ENCODE measurements at places on chromosomes 16 and 17. TPM values are rescaled to one million over a fixed set of nuclear protein-coding genes. Genes with fewer than 3 reads are reported as not detected.

The ARL17B gene
- total RNA-seq, result 14.6 TPM

GRCh38 chr16:12625068-12625467, 178.6 kb downstream of the CPPED1 start:
- no peak overlapping the region for H3K4me3 ChIP-seq
- H3K27ac ChIP-seq, result no peak overlapping the region
- H3K27me3 ChIP-seq, result peaks cover 8% of the 10 kb centered on the region

- H3K4me3 ChIP-seq, result no peak overlapping the region
- DNase-seq, result no peak
- H3K27me3 ChIP-seq, result peaks cover 5% of the 10 kb centered on the region
- no peak overlapping the region for H3K27ac ChIP-seq
- peaks cover 8% of the 10 kb centered on the region for H3K36me3 ChIP-seq
These were observed 4.5 kb downstream of the NUDT16L1 start for GRCh38 chr16:4697848-4698291.

DNA sequence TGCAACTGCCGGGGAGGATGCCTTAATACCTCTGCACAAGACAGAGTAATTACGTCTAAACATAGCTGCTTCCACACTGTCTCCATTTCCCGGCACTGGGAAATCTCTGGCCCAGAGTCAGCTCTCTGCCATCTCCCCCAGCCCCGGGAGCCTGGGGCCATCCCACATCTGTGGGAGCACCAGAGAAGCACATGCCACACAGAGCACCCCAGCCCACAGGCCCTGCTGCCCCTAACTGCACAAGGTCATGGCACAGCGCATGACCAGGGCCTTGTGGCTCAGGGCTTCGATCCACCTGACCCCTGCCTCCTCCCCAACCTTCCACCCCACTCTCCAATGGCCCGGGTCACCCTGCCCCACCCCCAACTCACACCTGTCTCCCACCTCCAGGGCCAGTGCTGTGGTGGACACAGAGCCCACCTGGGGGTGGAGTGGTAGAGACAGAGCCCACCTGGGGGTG, 36.6 kb upstream of the RBFOX3 start:
- H3K4me3 ChIP-seq, result no peak overlapping the region
- no peaks in the 10 kb centered on the region for H3K4me1 ChIP-seq
- H3K27ac ChIP-seq, result no peak overlapping the region
- no peak for DNase-seq
- H3K36me3 ChIP-seq, result no peaks in the 10 kb centered on the region
- peaks cover 9% of the 10 kb centered on the region for H3K27me3 ChIP-seq

GRCh38 chr16:73034374-73034773, 13.6 kb downstream of the ZFHX3 start:
- no peak for DNase-seq
- H3K27me3 ChIP-seq, result no peaks in the 10 kb centered on the region
- H3K36me3 ChIP-seq, result peaks cover 4% of the 10 kb centered on the region
- peaks cover 73% of the 10 kb centered on the region for H3K4me1 ChIP-seq
- no peak overlapping the region for H3K27ac ChIP-seq
- no peak overlapping the region for H3K4me3 ChIP-seq

The CA4 gene
- not detected for total RNA-seq

DNA sequence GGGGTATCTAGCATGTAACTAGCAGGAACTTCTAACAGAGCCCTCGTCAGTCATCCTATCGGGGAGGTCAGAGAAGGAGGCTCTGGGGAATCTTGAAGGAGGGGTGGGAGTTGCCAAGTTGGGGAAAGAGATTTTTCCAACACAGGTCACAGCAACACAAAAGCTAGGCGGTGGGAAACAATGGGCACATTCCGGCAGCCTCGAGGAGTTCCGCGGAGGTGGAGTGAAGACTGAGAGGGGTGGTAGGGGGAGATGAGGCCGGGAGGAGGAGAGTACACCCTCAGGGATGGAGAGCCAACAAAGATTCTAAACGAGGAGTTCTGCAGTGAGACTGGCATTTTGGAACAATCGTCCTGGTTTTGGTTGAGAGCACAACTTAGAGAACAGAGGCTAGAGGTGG, 13.5 kb upstream of the CALB2 start:
- no peaks in the 10 kb centered on the region for H3K36me3 ChIP-seq
- no peak for DNase-seq
- peaks cover 22% of the 10 kb centered on the region for H3K27me3 ChIP-seq
- H3K4me3 ChIP-seq, result no peak overlapping the region

The ST6GALNAC2 gene
- 0.46 TPM for total RNA-seq

GRCh38 chr17:73192894-73193701, at the start of gene COG1:
COG1 (plus strand) TSS chr17:73193055; CDS start chr17:73193070, 15 bp downstream.
- peaks cover 43% of the 10 kb centered on the region for H3K36me3 ChIP-seq
- H3K27me3 ChIP-seq, result no peaks in the 10 kb centered on the region
- DNase-seq, result peak; percentile 65
- peaks cover 49% of the 10 kb centered on the region for H3K4me1 ChIP-seq
- peak within 1 kb of the TSS; percentile 97 for H3K27ac ChIP-seq

DNA sequence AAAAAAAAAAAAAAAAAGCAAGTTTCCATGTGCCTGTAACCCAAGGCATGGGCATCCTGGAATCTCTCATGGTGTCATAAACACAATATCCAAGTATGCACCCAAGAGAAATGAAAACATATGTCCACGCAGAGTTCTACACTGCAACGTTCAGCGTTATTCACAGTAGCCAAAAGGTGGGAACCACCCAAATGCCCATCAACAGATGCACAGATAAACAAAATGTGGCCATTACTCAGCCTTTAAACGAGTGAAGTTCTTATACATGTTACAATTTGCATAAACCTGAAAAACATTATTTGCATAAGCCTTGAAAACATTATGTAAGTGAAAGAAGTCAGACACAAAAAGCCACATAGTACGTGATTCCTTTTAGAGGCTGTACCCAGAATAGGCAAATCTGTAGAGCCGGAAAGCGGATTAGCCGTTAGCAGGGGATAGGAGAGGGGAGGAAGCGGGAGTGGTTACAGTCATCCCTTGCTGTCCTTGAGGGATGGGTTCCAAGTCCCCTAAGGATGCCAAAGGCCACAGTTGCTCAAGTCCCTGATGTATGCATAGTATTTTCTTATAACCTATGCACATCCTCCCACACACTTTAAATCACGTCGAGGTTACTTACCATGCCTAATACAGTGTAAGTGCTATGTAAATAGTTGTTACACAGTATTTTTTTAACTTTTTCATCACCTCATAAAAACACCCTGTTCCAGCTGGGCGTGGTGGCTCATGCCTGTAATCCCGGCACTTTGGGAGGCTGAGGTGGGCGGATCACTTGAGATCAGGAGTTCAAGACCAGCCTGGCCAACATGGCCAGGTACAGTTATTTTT, 47.3 kb upstream of the DNAH17 start:
- H3K36me3 ChIP-seq, result peaks cover 8% of the 10 kb centered on the region
- H3K27me3 ChIP-seq, result peaks cover 29% of the 10 kb centered on the region
- H3K4me1 ChIP-seq, result no peaks in the 10 kb centered on the region
- no peak overlapping the region for H3K4me3 ChIP-seq

DNA sequence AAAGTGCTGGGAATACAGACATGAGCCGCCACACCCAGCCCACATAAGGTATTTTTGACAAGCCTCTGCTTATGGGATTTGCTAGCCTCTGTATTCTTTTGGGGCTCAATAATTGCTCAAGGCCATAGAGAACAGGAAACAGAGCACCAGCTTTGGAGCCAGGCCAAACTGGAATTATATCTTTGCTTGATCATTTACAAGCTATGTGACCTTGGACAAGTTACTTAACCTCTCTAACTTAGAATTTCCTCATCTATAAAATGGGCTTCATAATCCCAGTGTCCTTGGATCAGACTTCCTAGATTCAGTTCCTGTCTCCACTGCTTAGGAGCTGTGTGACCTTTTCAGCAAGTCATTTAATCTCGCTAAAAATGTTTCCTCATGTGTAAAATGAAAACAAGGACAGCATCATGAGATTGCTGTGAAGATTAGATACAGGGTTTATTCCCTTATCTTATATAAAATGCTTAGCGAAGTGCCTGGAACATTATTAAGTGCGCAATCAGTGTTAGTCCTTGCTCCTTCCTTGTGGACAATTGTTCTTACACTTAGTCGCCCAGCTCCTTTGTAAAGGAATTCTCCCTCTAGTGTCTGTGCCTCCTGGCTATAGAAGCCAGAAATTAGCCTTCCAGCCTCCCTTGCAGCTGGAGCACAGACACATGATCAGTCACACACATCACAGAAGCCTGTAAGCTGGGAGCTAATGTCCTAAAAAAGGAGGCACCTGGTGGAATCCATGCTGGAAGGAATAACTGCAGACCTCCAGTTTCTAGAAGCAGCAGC, 16.6 kb downstream of the KRT9 start:
- no peak for DNase-seq
- peaks cover 37% of the 10 kb centered on the region for H3K4me1 ChIP-seq
- no peak overlapping the region for H3K27ac ChIP-seq
- peaks cover 18% of the 10 kb centered on the region for H3K27me3 ChIP-seq
- no peak overlapping the region for H3K4me3 ChIP-seq

The ST6GALNAC1 gene
- total RNA-seq, result not detected

The TBC1D3K gene
- total RNA-seq, result not detected

DNA sequence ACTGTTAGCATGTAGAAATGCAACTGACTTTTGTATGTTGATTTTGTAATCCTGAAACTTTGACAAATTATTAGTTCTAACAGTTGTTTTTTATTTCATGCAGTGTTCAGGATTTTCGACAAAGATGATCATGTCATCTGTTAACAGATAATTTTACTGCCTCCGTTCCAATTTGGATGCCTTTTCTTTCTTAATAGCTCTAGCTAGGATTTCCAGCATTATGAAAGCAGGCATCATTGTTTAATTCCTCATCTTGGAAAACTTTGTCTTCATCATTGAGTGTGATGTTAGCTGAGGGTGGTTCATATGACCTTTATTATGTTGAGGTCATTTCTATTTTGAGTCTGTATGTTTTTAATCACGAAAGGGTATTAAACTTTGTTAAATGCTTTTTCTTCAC, 31.9 kb downstream of the RMI2 start:
- peaks cover 28% of the 10 kb centered on the region for H3K4me1 ChIP-seq
- no peak overlapping the region for H3K4me3 ChIP-seq
- H3K27me3 ChIP-seq, result no peaks in the 10 kb centered on the region

The P2RX1 gene
- 0.08 TPM for total RNA-seq

DNA sequence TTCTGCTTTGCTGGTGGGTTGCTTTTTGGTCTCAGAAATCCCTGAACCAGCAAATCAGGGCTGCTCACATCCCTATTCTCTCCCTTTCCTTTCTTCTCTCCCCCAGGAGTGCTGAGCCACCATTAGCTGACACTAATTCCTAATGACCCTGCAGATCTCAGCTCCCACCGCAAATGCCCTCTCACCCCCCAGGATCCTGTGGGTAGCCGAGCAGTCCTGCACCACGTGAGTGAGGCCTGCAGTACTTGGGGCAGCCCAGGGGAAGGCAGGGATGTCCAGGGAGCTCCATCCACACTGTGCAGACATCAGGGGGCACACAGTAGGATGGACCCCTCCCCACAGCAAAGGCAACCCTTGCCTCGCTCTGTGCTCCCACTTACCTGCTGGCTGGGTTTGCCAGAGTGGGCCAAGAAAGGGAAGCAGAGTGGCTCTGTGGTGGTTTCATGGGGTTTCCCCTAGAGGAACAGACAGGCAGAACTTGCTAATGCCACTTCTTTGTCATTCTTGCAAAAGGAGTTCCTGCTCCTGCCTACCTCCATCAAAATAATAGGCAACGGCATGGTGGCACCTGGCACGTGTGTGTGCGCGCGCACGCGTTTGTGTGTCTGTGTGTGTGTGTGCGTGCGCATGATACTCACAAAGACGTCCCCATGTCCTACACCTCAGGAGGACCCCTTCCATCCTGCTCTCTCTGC, 135.6 kb downstream of the GAS7 start:
- H3K27me3 ChIP-seq, result peaks cover 25% of the 10 kb centered on the region
- no peak for DNase-seq
- no peak overlapping the region for H3K27ac ChIP-seq
- H3K36me3 ChIP-seq, result peaks cover 7% of the 10 kb centered on the region
- H3K4me3 ChIP-seq, result no peak overlapping the region

- peak; percentile 44 for DNase-seq
- H3K27ac ChIP-seq, result no peak overlapping the region
- no peak overlapping the region for H3K4me3 ChIP-seq
- no peaks in the 10 kb centered on the region for H3K27me3 ChIP-seq
These were observed 38.5 kb upstream of the ETV4 start for GRCh38 chr17:43584666-43585102.

DNA sequence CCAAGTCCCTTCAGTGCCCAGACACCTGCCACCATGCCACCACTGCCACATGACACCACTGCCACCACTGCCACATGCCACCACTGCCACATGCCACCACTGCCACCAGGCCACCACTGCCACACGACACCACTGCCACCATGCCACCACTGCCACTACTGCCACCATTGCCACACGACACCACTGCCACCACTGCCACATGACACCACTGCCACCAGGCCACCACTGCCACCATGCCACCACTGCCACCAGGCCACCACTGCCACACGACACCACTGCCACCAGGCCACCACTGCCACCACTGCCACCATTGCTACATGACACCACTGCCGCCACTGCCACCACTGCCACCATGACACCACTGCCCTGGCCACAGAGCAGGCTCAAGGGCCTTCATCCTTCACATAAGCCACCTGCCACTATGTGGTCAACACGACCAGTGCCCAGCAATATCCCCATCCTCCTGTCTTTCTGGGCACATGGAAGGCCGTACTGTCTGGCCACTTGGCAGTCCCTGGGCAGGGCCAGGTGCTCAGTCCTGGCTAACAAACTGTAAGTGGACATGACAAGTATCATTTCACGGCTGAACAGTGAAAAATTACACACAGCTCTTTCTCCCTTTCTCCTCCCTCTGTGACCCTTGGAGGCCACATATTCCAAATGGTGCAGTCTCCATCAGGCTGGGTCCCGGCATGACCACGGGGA, 33.1 kb downstream of the ABR start:
- H3K27me3 ChIP-seq, result peaks cover 14% of the 10 kb centered on the region
- no peak overlapping the region for H3K27ac ChIP-seq
- no peaks in the 10 kb centered on the region for H3K4me1 ChIP-seq
- DNase-seq, result no peak

- H3K4me1 ChIP-seq, result peaks cover 29% of the 10 kb centered on the region
- no peak overlapping the region for H3K4me3 ChIP-seq
- no peak for DNase-seq
- peaks cover 1% of the 10 kb centered on the region for H3K27me3 ChIP-seq
These were observed 3.1 kb upstream of the WFIKKN1 start for GRCh38 chr16:627454-628239.

GRCh38 chr16:4982056-4982867, 24.1 kb downstream of the SEC14L5 start:
- H3K4me1 ChIP-seq, result no peaks in the 10 kb centered on the region
- H3K36me3 ChIP-seq, result no peaks in the 10 kb centered on the region

GRCh38 chr16:6835941-6836340, 496.7 kb upstream of the RBFOX1 start:
- H3K36me3 ChIP-seq, result peaks cover 11% of the 10 kb centered on the region
- H3K27me3 ChIP-seq, result peaks cover 1% of the 10 kb centered on the region
- H3K4me1 ChIP-seq, result no peaks in the 10 kb centered on the region
- no peak overlapping the region for H3K27ac ChIP-seq
- no peak overlapping the region for H3K4me3 ChIP-seq

GRCh38 chr17:7220593-7221277, 997 bp downstream of the ACADVL start:
- H3K27ac ChIP-seq, result peak overlapping the region; percentile 92
- peaks cover 25% of the 10 kb centered on the region for H3K36me3 ChIP-seq
- peaks cover 66% of the 10 kb centered on the region for H3K4me1 ChIP-seq

All from HFFc6 (cell line).